ENCODE measurements at places on chromosomes 12 and 14. TPM values are rescaled to one million over a fixed set of nuclear protein-coding genes. Genes with fewer than 3 reads are reported as not detected.

DNA sequence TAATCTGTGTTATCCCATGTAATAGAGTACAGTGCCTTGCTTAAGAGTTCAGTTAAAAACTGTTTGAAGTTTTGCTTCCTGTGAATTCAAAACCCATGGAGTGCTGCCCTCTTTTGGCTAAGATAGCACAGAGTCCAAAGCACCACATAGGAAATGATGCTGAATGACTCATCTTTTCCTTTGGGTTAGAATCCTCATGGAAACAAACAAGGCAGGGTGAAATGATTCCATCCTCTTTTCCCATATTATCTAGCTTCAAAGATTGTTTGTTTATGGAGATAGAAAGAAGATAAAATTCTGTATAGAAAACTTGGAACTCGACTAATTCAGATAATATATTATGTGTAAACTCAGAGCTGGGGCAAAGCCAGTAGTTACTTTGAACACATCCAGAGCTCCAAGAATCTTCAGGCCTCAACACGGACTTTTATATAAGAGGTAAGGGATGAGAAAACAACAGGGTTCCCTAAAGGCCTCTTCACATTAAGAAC lies 87.4 kb downstream of the OTOGL start:
- no peak overlapping the region for H3K4me3 ChIP-seq
- DNase-seq = no peak
- H3K36me3 ChIP-seq = no peaks in the 10 kb centered on the region
- H3K4me1 ChIP-seq = peaks cover 5% of the 10 kb centered on the region
- no peaks in the 10 kb centered on the region for H3K27me3 ChIP-seq

DNA sequence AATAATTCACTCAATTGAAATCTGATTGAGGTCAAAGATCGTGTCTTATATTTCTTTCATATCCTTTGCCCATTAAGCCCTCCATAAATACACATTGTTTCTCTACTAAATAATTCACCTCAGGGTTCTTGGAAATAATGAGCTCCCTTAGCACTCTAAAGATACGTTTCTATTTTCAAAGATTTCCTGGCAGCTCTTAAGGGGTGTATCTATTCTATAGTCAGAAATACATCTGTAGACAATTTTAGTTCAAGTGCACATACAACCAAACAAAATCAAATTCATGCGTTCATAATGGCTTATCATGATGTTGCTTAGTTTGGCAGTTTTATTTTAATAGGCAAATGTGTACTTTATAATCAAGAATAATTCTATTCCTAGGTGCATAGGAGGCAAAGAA lies 361.1 kb upstream of the DDHD1 start:
- H3K27ac ChIP-seq = no peak overlapping the region
- H3K27me3 ChIP-seq = no peaks in the 10 kb centered on the region
- no peaks in the 10 kb centered on the region for H3K4me1 ChIP-seq
- no peak overlapping the region for H3K4me3 ChIP-seq

The TCL1B gene
- not detected for total RNA-seq

The NR4A1 gene
- total RNA-seq = 39.3 TPM

The RAD9B gene
- 1.1 TPM for total RNA-seq

All from lower lobe of right lung (tissue), 2 donors.